ENCODE measurements at places on chromosomes 16 and 17.

DNA sequence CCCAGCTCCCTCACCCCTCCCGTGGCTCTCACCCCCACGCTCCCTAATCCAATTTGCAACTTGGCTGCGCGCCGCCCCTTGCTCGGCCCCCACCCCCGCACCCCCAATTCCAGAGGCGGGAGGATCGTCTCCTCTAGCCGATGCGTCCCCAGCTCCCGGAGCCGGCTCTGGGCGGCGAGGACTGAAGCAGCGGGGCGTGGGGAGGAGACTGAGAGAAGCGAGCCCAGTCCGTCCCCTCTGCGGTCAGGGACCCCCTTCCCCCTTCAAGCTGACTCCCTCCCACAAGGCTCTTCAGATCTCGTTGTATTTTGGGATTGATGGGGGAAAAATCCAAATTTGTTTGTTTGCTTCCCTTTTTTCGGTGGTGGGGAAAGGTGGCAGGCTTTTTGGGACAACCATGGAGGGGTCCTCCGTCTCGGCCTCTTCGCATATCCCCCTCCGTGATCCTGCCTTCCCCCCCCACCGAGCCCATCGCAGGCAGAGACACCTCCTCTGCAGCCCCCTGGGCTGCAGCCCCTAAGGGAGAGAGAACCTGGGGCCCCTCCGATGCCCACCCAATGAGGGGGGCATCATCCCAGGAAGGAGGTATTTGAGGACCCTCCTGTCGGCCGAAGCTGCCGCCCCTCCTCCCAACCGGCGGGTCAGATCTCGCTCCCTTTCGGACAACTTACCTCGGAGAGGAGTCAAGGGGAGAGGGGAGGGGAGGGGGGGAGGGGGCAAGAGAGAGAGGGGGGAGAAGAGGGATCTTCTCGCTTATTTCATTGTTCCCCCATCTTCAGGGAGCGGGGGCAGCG lies 466 bp downstream of the NEUROD2 start:
- peak; percentile 2 for DNase-seq
- H3K27me3 ChIP-seq = peaks cover 64% of the 10 kb centered on the region
- H3K27ac ChIP-seq = no peak overlapping the region
- peaks cover 23% of the 10 kb centered on the region for H3K4me1 ChIP-seq
- H3K36me3 ChIP-seq = no peaks in the 10 kb centered on the region
- H3K4me3 ChIP-seq = no peak overlapping the region

DNA sequence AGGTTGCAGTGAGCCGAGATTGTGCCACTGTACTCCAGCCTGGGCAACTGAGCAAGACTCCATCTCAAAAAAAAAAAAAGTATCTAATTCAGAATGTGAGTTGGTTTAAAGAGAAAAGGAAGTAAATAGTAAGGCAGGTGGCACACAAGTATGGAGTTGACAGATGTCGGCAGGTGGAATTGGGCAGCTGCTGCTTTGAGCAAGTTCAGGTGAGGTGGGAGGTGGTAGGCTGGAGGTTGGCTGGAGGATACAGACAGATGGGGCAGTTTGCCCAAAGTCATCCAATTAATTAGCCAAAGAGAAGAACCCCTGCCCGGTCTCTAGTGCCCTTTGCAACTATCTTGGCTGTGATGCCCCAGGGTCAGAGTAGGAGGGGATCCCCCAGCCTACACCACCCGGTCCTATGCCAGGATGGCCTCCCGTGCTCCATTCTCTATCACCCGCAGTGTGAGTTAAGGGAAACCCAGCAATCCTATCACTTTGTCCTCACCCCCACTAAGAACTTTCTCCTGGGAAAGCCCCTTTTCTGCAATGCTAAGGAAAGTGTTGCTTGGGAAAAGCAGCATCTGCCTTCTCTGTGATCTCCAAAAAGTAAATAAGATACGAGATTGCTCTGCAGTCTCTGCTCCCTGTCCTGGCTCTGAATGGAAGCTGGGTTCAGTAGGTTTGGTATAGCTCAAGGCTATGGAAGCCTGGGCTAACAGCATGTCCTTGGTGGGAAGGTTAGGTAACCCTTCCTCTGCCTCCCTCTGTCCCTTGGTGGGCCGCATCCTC lies 32.2 kb downstream of the SLC12A3 start:
- no peak overlapping the region for H3K4me3 ChIP-seq
- H3K4me1 ChIP-seq = peaks cover 30% of the 10 kb centered on the region
- H3K27me3 ChIP-seq = peaks cover 10% of the 10 kb centered on the region

GRCh38 chr17:76723812-76724211 lies 2.6 kb downstream of the JMJD6 start:
- H3K36me3 ChIP-seq = peaks cover 74% of the 10 kb centered on the region
- H3K27me3 ChIP-seq = no peaks in the 10 kb centered on the region
- H3K4me3 ChIP-seq = peak overlapping the region; percentile 96

DNA sequence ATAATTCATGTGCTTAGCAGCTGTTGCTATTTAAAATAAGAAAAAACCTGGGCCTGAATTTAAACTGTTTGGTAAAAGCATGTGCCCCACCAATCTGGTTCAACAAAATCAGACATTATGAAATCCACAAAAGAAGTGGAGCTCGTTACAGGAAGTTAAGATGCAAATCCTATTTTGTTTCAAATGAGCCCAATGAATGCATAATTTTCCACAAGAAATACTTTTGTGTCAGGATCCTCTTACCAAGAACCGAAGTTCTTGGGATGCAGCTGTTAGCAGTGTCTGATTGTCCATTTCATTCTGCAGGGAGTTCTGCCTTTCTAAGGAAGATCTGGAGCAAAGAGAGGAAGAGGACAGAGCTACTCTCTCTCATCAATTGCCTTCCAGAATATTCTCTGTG lies 105.7 kb upstream of the RBBP6 start:
- H3K4me3 ChIP-seq = no peak overlapping the region
- no peak overlapping the region for H3K27ac ChIP-seq
- no peak for DNase-seq
- H3K36me3 ChIP-seq = no peaks in the 10 kb centered on the region
- peaks cover 4% of the 10 kb centered on the region for H3K4me1 ChIP-seq
- peaks cover 18% of the 10 kb centered on the region for H3K27me3 ChIP-seq

DNA sequence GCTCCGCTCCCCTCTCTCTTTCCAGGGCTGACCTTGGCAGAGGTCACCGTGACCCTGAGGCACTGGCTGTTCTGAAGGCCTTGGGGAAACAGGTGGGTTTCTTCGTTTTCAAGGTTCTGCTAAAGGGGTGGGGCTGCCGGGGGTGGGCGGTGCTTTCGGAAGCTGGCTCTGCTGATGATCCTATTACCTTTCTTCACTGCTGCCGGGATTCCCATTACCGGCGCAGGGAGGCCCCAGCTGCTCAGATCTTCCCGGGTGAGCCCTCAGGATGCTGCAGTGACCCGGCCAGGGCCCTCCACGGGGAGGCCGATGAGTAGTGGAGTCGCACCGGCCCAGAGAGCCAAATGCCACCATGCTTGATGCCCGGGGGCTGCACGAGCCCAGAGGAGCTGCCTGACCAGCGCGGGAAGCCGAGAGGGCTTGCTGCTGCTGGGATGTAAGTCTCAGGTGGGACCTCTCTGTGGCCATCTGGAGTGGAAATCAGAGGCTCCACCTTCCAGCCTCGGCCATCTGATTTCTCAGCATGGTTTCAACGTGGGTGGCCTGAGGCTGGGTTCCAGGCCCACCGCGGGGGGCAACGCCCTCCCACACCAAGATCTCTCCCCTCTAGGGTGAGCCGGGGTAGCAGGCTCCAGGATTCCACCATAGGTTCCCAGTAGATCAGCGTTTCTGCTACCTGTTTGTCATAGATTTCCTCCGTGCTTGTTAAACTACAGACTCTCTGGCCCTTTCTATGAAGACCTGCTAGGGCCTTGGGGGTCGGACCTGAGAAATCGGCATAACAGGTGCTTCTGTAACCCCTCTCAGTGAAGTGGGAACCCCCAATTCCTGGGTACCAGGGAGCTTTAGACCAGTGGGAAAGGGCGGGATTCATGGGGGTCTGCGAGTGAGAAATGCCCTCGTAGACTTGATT lies 21.6 kb upstream of the ADCY7 start:
- peaks cover 5% of the 10 kb centered on the region for H3K27me3 ChIP-seq
- DNase-seq = no peak
- peak overlapping the region; percentile 78 for H3K4me3 ChIP-seq
- H3K27ac ChIP-seq = peak overlapping the region; percentile 81
- no peaks in the 10 kb centered on the region for H3K36me3 ChIP-seq

- no peak overlapping the region for H3K4me3 ChIP-seq
- no peaks in the 10 kb centered on the region for H3K36me3 ChIP-seq
- no peaks in the 10 kb centered on the region for H3K4me1 ChIP-seq
- H3K27ac ChIP-seq = no peak overlapping the region
- DNase-seq = no peak
Observed at GRCh38 chr16:49969091-49970030, 55.7 kb upstream of the CNEP1R1 start.
